ENCODE measurements at places on chromosomes 4 and X.

- no peak for DNase-seq
Measured at GRCh38 chrX:111131572-111131971, 35.6 kb downstream of the PAK3 start.

- DNase-seq, result no peak
Measured at GRCh38 chr4:11081006-11081405, 347.7 kb downstream of the HS3ST1 start.

- DNase-seq, result no peak
Measured at GRCh38 chrX:48472225-48472624, 2.2 kb upstream of the SLC38A5 start.

DNA sequence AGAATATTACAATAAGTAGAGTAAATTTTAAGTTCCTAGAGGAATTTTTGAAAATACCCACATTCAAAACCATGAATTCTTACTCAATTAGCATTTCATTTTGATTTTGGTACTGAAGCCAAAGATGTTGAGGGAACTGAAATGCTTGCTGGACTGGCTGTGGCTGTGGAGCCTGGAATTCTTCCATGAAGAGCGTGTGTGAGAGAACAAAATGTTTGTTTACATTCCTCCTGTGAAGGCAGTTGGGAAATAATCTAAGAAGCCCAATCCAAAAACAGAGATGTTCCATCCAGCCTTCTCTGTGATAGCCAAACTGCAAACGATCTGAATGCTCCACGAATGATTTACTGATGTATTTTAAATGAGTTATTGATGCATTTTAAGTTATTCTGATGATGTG is 3.8 kb upstream of the ADH1B start:
- DNase-seq, result peak; percentile 19

All from pons (tissue), 1 donor.